T-helper 17 cell (primary cell): ENCODE measurements at places on chromosomes 13 and 19. TPM values are rescaled to one million over a fixed set of nuclear protein-coding genes. Genes with fewer than 3 reads are reported as not detected.

The PRRG2 gene
- total RNA-seq = 1.3 TPM

The CA11 gene
- 9.6 TPM for total RNA-seq

The ADAT3 gene
- 6.4 TPM for total RNA-seq

GRCh38 chr19:32266460-32266859 lies 79.0 kb upstream of the ZNF507 start:
- DNase-seq = no peak
- no peaks in the 10 kb centered on the region for H3K36me3 ChIP-seq
- H3K27me3 ChIP-seq = peaks cover 42% of the 10 kb centered on the region
- no peak overlapping the region for H3K4me3 ChIP-seq

The CEACAM3 gene
- total RNA-seq = not detected

- peaks cover 88% of the 10 kb centered on the region for H3K27me3 ChIP-seq
- DNase-seq = no peak
- H3K4me1 ChIP-seq = no peaks in the 10 kb centered on the region
- no peak overlapping the region for H3K4me3 ChIP-seq
- H3K36me3 ChIP-seq = peaks cover 3% of the 10 kb centered on the region
- no peak overlapping the region for H3K27ac ChIP-seq
These were observed 89.9 kb downstream of the COL4A2 start for GRCh38 chr13:110396913-110397381.
